NT2/D1 (cell line): ENCODE measurements at places on chromosomes 16 and 17.

- DNase-seq, result no peak
Measured at GRCh38 chr17:28572259-28573039, 1.1 kb upstream of the PIGS start.

DNA sequence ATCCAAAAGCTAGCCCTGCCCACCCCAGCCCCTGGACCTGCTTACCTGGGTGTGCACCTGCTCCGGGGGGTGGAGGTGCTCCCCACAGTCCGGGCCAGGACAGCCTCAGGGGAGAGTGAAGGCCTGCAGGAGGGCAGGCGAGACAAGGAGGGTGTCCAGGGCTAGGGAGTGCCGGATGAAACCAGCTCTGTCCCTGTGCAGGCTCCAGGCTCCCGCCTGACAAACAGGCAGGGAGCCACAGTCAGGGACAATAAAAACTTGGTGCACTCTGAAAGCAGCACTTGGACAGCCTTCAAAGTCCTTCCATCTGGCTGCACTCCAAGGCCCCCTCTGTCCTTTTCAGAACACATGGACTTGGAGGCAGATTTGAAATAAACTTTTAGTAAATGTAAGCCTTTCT lies 3.9 kb downstream of the PAQR4 start:
- no peak for DNase-seq

DNA sequence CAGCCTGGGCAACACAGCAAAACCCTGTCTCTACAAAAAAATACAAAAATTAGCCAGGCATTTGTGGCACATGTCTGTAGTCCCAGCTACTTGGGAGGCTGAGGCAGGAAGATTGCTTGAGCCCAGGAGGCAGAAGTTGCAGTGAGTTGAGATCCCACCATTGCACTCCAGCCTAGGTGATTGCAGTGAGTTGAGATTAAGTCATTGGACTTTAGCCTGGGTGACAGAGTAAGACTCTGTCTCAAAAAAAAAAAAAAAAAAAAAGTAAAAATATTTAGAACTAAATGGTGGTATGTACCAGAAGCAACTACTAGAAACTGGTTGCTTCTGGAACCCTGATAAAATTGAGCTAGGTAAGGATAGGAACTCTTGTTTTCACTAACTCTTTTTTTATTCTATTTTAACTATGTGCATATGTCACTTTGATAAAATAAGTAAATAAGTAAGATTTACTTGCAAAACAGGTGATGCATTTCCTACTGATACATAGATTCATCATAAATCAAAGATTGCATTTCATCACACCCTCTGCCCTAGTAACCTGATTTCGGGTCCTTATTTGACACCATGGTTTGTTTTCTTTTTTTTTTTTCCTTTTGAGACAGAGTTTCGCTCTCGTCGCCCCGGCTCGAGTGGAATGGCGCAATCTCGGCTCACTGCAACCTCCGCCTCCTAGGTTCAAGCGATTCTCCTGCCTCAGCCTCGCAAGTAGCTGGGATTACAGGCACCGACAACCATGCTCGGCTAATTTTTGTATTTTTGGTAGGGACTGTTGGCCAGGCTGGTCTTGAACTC lies 66.0 kb downstream of the USP32 start:
- no peak for DNase-seq

GRCh38 chr17:29096094-29096493 lies 53.2 kb downstream of the PIPOX start:
- DNase-seq, result no peak

- DNase-seq, result no peak
Measured at GRCh38 chr17:81030741-81031565, 4.0 kb upstream of the BAIAP2 start.

DNA sequence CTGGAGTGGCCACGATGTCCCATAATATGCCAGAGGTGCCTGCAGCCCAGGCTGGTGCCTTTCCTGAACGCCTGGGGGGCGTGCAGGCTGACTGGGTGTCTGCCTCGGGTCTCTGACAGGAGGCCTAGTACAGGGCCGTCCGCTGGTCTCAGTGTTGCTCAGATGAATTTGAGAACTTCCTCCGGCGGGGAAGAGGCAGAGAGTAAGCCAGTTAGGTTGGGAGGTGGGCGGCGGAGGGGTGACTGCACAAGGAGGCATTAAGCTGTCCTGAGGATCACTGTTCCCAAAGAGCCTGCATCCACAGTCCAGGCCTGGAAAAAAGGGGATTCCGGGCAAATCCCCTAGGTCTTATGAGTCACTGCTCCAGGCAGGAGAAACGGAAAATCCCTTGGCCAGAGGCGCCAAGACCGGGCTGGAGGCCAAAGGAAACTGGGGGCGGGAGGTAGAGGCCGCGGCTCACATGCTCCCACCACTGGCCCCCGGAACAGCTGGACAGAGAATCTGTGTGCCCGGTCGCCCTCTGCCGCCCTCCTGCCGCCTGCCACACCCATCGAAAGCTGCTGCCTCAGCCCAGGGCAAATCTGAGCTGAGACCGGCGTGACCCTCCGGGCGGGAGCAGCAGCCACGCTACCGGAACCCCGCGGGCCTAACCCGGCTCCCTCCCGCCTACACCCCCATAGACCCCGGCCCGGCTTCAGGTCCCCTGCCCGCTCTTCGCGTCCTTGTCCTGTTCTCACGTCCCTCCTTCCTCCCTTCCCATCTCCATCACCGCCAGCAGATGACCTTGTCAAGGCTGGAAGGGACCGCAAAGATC lies 1.2 kb downstream of the TRIM47 start:
- DNase-seq, result no peak

GRCh38 chr16:55917373-55918160 lies 42.4 kb upstream of the CES5A start:
- no peak for DNase-seq

DNA sequence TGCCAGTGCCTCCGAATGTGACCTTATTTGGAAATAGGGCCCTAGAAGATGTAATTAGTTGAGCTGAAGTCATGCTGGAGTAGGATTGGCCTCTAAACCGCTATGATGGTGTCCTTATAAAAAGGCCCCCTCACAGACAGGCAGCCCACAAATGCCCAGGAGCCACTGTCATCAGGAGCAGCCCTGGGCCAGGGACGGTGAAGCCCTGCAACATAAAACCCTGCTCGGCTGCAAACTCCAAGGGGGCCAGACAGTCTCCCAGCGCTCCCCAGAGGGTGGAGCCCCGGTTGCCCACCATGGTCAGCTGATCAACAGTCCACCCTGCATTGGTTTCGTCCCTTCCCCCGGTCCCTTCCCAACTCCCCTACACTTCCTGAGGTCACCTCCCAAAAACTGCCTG lies 351.7 kb downstream of the FOXL1 start:
- DNase-seq, result no peak
